ENCODE measurements at places on chromosomes 1 and 21.
A peak's percentile ranks its signal among the peaks of the same experiment; 100 is the strongest.

DNA sequence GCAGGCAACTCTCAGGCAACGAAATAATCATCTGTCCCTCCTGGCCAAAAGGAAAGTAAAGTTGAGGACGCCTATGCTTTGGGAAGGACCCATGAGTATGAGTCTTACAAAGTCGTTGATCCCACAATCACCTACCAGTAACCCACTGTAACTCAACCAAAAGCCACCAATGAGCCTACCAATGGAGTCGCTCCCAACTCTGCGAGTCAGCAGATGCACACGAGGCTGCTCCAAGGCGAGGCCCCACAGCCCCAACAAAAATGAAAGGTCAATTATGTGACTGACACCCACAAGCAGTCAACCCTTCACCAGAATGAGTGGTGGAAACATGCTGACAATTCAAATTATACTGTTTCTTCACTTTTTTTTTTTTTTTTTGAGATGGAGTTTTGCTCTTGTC, 12.0 kb downstream of the SETD4 start:
- DNase-seq = no peak

GRCh38 chr1:43241413-43241836, 28.4 kb upstream of the TMEM125 start:
- DNase-seq = no peak

- no peak for DNase-seq
Measured at GRCh38 chr1:239868058-239868832, 223.4 kb upstream of the FMN2 start.

- peak; percentile 54 for DNase-seq
Measured at GRCh38 chr21:39348355-39349210, at the start of gene HMGN1. TSS of gene HMGN1 (minus strand) at chr21:39349088. CDS start at chr21:39348917, 171 bp downstream.

DNA sequence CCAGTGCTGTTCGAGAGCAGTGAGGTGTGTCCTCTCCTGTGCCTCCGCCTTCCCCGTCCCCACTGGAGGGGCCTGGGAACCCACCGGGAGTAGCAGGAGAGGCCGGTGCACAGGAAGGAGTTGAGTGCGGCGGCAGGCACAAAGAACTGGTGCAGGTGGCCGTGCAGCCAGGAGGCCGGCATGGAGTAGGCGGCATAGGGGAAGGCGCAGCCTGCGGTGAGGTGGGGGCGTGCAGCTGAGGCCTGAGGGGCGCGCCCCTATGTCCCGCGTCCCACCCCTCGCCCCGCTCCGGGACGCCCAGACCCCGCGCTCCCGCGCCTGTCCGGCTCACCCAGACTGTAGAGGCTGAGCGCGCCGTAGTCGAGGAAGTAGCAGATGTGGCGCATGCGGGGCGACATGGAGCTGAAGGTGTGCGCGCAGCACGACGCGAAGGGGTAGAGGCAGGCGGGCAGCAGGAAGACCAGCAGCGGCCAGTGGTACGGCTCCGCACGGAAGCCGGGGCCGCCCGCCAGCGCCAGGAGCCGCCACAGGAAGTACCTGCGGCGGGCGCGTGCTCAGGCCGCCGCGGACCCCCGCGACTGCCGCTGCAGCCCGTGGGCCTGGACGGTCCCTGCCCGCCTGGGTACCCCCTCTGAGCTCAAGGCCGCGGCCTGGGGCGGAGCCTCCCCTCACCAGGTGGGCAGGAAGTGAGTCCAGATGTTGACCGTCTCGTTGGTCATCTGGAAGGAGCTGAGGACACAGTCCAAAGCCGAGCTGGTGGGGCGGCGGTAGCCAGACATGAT, 2.2 kb downstream of the PAQR6 start:
- DNase-seq = no peak

GRCh38 chr1:227776331-227776771, 39.1 kb upstream of the PRSS38 start:
- DNase-seq = no peak

GRCh38 chr1:173150795-173151194, 56.3 kb downstream of the TNFSF4 start:
- no peak for DNase-seq

DNA sequence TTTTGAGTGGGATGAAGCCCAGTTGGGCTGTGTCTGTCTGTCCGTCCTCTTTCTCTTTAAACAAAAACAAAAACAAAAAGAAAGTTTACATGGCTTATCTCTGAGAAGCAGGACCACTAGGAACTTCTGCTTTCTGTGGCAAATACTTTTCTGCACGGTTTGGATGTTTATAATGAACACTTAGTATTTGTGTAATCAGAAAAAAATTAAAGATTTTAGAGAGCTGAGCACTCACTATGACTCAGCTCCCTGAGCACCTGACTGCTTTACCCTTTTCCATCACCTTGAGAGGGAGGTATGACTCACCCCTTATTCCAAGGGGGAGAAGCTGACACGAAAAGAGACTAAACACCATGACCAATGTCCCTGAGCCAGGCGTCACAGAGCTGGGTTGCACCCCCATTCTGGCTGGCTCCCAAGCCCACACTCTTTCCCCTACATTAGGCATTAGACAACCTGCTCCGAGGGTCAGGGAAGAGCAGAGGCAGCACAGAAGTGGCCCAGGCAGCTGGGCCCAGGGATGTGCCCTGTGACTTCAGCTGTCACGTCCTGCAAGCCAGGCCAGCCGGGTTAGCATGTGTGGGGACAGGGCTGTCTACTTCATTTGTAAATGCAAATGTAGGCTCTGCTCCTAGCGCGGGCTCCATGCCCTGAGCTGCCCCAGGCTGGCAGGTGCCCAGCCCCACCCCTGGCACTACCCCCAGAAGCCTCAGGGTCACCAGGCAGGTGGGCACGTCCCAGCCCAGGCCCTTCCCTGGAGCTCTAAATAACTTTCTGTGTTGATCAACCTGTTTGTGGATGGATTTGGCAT, 30.4 kb downstream of the RAP1GAP start:
- no peak for DNase-seq

DNA sequence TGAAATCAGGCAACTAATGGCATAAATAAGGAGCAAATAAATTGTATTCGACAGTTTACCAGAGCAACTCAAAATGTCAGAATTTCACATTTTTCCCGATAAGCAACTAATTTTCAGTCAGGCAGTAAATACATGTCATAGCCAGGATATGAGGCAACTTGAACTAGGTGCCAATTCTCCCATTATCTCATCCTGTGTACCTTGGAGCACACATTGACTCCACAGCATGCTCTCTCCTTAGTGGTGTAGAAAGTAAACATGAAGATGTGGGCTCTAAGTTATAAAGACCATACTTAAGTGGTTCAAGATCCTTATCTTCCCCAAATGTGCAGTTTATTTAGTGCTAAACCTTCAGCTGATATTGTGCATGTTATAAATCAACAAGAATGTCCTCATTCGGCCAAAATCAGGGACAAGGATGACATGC, 197.8 kb downstream of the VAV3 start:
- DNase-seq = no peak

DNA sequence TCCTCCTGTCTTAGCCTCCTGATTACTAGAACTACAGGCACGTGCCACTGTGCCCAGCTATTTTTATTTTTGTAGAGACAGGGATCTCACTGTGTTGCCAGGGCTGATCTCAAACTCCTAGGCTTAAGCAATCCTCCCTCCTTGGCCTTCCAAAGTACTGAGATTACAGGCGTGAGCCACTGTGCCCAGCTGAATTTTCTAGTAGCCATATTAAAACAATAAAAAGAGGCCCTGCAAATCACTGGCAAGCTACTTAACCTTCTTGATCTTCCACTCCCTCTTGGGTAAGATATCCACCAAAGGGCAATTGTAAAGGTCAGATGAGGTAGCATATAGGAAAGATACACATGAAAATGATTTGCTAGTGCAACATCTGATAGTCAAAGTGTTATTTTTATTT, 65.6 kb upstream of the SRSF10 start:
- no peak for DNase-seq

DNA sequence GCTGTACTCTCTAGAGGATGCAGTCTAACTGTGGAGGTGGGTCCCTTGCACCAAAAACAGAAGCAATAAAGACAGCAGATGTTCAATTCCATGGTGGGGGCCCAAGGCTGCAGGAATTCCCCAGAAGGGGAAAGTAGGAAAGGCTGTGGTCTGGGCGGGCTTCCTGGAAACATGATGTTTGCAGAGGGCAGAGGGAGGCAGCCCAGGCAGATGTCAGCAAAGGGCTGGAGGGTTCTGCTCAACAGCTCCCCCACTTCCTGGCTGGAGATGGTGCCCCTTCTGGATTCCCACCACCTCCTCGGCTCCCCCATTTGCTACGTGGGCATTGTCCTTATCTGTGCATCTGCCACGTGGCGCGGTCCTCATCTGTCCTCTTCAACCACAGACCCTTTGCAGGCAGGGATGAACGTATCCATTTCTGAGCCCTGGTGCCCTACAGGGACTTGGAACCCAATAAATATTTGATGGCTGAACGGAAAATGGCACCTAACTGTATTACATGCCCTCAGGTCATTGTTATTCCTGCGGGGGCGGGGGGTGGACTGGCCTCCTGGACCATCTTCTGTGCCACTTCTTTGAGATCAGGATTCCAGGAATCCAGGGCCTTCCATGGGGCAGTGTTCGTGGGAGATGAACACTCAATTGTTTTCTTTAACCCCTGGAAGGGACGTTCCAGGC, 8.4 kb upstream of the GUCA2B start:
- no peak for DNase-seq

DNA sequence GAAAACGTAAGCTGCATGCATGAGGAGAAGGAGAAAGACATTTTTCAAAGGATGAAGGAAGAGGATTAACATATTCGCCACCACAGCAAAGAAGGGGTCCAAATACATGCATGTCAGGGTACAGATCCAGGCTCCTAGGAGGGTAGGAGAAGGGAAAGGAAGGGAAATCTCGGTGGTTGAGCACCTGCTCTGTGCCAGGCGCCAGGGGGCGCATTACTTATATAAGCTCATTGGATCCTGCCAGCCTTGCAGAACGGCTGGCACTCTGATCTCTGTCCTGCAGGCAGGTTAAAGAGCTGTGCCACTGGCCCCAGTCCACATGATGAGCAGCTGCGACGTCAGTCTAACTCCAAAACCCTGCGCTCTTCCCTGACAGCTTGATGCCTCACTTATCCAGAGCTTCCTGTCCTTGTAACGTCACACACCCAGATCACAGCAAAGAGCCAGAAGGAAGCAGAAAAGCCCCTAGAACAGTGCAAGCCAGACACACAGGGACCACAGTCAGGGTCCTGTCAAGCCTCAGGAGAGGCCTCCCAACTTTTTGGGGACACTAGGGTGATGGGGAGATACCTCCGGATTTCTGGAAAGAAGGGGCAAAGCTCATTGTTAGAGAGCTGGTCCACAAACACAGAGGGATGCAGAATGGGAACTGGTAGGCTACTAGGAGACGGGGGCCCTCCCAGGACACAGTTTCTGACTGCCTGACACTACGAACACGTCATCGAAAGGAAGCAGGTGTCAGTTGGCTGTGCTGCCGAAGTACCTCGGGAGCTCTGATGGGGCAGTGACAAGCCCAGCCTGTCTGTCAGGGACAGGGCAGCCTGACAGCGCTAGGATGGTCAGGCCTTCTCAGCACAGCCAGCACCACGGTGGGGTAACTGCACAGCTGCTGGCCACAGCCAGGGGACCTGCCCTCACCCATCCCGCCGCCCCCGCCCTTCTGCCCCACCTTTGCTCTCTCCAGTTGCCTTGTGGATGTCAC, 99.1 kb downstream of the BEND5 start:
- peak; percentile 40 for DNase-seq

- DNase-seq = peak; percentile 19
Measured at GRCh38 chr21:43884861-43885417, 19.9 kb downstream of the AGPAT3 start.

- no peak for DNase-seq
Measured at GRCh38 chr1:58907398-58907797, 123.6 kb upstream of the JUN start.

GRCh38 chr21:40166291-40166843, 299.1 kb downstream of the PCP4 start:
- no peak for DNase-seq

- DNase-seq = no peak
Measured at GRCh38 chr1:9892563-9893528, 17.2 kb downstream of the CTNNBIP1 start.

GRCh38 chr1:219273088-219273686, 99.5 kb downstream of the LYPLAL1 start:
- DNase-seq = no peak

DNA sequence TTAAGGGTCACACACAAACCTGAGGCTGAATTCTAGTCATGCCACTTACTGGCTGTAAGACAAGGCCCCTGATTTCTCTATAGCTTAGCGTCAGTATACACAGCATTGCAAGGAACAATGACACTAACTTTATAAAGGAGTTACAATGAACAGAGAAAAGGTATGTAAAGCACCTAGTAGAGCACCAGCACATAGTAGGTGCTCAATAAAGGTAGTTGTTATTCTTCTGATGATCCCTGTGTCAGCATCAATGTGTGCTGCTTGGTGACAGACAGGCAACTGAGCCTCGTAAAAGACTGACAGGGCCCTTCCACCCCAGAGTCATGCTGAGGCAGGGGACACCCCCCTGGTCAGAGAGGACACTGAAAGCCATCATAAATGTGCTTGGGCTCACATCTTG, 43.2 kb downstream of the GRHL3 start:
- no peak for DNase-seq

GRCh38 chr1:210053126-210053525, 115.1 kb downstream of the SYT14 start:
- no peak for DNase-seq

- DNase-seq = no peak
Measured at GRCh38 chr1:75630004-75630594, 19.2 kb upstream of the SLC44A5 start.

DNA sequence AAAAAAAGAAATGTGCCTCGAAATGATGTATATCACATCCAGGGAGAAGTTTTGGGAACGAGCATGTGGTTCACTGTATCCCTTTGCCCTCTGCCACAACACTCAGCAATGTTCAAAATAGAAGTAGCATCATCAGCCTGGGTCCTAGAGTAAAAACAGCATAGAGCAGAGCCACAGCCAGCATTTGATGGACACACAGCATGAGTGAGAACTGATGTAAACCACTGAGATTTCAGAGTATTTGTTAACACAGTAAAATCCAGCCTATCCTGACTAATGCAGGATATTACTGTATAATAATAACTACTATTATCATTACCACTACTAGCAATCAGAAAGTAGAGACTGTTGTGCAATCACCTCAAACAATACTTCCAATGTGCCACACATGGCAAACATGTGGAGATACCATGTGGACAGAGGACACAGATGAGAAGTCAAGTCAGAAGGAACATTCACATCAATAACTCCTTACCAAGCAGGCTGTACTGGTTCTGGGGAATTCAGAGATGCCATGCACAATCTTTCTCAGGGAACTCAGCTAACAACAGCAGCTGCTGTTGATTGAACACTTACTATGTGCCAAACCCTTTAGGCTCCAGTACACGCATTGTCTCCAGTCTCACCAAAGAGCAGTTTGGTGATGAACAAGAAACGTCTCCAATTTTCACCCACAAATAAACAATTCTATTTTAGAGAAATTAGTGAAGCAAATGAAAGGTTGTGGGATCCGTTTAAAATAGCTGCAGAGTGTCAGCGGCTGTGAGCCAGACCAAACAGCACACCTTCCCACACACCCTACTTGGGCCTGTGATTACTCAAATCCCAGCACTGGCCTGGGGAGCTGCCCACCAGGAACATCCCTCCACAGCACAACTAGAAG, 16.6 kb upstream of the GFI1 start:
- no peak for DNase-seq
